CD4-positive, alpha-beta memory T cell (primary cell): ENCODE measurements at places on chromosomes 7 and 10. TPM values are rescaled to one million over a fixed set of nuclear protein-coding genes. Genes with fewer than 3 reads are reported as not detected.

ADAM12 gene
- total RNA-seq, result 0.30 TPM

CALHM1 gene
- not detected for total RNA-seq

NXPH1 gene
- total RNA-seq, result not detected

HTR5A gene
- total RNA-seq, result not detected

SPDYE2 gene
- 0.28 TPM for total RNA-seq

VSTM4 gene
- not detected for total RNA-seq

WDFY4 gene
- 0.81 TPM for total RNA-seq

STEAP1B gene
- not detected for total RNA-seq

VWA2 gene
- not detected for total RNA-seq

PRKRIP1 gene
- total RNA-seq, result 43.2 TPM
